MG63 (cell line): ENCODE measurements at places on chromosomes 1 and 21. TPM values are rescaled to one million over a fixed set of nuclear protein-coding genes. Genes with fewer than 3 reads are reported as not detected.

DNA sequence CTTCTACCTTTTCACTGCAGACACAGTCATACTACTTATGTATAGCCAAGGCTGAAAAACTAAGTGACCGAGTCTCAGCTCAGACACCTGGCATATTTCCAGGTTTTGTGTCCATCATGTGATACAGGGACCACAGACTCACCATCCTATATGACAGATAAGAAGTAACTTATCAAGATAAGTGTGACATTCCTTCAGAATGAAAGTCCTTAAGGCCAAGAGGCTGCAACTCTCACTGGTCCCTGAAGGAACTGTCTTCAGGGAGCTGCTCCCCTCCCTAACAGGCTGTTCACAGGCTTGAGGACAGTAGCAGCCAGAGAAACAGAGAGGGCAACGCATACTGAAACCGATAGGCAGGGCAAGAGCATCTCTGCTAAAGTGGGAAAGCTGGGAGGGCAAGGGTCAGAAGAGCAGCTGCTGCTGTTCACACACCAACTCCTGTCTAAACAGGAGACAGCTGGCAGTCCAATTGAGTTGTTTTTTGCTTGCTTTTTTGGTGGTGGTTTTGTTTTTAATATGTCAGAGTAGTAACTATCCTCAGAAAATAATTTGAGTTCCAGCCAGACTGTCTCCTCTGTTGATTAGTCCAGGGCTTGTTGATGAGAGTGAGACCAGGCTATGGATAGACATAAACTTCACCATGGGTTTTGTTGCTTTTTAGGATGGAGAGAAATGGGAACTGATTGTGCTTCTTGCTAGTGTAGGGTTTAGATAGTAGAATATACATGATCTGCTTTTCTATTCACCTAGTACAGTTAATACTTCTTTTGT is 67.7 kb downstream of the MACF1 start:
- DNase-seq, result no peak

- no peak for DNase-seq
These were observed 131.6 kb upstream of the ETV3 start for GRCh38 chr1:157269656-157270375.

The EBNA1BP2 gene
- 339 and 360 TPM in 2 replicates for total RNA-seq

GRCh38 chr1:154445040-154445472 is 39.9 kb downstream of the IL6R start:
- peak; percentile 74 for DNase-seq

DNA sequence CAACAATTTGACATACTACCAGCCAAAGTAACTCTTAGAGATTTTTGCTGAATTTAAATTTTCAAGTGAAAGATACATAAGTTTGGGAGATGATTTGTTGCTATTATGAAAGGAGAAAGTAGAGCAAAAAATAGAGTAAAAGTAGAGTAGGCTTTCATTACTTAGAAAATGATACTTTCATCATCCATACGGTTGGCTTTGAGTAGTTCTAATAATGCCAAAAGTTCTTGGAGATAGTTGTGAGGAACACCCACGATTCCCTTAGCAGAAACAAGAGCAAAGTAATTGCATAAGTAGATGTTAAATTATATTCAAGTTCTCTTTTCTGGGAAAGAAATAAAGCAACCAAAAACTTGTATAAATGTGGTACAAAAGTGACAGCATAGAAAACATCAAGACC is 95.0 kb upstream of the VAV3 start:
- DNase-seq, result no peak

The STK40 gene
- 10.0 and 13.2 TPM in 2 replicates for total RNA-seq

The HTR6 gene
- not detected in 2 replicates for total RNA-seq

- DNase-seq, result no peak
These were observed 8.0 kb downstream of the XPR1 start for GRCh38 chr1:180639871-180640270.

GRCh38 chr1:246597340-246597739 is 31.1 kb downstream of the CNST start:
- DNase-seq, result peak; percentile 55

GRCh38 chr1:38451541-38451993 is 405.0 kb upstream of the POU3F1 start:
- peak; percentile 53 for DNase-seq

DNA sequence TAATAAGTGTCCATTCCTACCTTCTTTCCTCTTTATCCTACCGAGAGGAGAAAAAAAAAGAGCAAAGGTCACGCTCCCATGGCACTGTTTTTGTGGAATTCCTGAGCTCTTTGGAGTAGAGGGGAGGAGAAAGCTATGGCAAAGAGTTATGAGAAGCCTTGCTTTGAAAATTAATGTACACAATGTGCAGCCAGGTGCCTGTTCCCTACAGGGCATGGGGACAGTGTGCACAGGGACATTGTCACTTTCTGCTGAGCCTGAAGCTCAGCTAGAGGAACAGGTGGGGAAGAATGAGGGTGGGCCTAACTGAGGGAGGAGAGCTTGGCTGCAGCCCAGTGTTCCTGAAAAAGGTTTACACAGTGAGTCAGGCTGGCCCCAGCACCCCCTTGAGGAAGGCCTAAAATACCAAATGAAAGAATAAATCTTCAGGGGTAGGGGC is 66.1 kb downstream of the PLXNA2 start:
- no peak for DNase-seq

DNA sequence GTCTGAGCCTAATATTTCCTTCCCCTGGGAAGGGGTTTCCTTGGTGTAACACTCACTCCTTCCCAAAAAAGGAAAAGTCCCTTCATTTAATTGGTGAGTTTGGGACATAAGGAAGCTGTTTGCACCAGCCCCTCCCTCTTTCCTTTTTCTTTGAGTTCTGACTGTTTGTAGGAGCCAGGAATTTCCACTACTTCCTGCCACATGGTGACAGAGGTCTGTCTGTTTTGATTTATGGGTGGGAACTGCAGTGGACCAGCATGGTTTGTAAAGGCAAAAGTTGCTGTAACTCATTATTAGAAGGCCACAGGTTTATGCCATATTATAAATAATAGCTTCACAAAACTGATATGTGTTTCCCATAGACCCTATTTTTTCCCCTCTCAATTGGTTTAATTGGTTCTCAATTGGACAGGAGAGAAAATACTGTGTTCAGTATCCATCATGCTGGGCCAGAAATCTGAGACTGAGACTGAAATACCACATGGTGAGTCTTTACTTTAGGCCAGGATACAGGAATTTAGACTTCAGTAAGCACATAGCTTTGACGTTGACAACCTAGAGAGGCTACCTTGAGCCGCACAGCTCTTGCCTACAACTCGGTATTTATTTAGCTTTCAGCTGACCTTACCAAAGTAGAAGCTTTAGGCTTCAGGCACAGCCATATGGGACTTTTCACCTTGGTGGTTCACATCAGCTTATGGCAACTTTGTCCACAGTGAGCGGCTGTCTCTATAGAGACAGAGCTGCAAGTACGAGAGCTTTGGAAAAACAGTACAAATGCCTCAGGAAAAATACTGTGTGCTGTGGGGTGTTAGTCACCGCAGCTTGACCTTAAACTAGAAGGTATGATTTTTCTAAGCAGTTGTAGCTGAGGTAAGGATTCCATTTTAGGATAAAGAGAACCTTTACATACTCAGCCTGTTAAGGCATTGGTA is 40.0 kb upstream of the RGS7 start:
- no peak for DNase-seq

The MAP3K21 gene
- total RNA-seq, result 0.89 and 1.5 TPM in 2 replicates

DNA sequence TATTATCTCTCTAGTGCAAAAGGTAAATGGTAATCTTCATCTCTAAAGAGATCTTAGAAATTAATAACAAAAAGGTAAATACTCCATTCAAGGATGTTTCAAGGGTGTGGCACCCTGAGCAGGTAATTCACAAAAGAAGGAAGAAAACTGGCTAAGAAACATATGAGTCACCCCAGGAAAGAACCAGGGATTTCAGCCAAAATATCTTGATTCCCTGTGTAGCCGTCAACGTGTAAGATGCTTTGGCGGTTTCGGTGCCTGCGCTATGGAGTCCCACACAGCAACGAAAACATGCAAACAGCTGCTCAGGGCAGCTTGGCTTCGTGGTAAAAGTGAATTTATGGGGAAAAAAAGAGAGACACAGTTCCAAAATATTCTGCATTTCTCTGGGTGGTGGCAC is 3.7 kb downstream of the ITGB2 start:
- DNase-seq, result no peak

DNA sequence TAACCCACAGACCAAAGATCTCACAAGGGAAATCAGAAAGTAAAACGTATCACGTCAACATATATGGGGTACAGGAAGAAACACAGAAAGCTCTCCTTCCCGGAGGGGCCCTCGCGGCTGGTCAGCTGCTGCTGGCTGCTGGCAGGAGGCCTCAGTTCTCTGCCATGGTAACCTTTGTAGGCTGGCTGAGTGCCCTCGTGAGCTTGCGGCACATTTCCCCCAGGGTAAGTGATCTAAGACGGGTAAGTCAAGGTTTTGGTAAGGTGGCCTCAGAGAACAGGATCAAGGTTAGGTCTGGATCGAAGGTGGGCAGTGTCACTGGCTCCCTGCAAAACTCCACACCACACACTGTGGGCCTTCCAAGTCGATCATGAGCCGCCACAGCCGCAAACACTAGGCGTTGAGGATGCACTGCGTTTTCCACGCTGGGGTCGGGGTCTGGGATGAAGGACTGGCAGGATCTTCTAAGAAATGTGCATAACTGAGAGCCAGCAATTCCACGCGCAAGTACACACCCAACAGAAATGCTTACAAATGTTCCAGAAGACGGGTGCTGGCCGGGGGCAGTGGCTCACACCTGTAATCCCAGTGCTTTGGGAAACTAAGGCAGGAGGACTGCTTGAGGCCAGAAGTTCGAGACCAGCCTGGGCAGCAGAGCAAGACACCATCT is 33.9 kb downstream of the WDR4 start:
- no peak for DNase-seq

The SH2D5 gene
- 1.7 and 2.4 TPM in 2 replicates for total RNA-seq

GRCh38 chr1:247746391-247746935 is 1.5 kb downstream of the OR14A2 start:
- peak; percentile 60 for DNase-seq

The PHLDA3 gene
- 51.7 and 72.2 TPM in 2 replicates for total RNA-seq

DNA sequence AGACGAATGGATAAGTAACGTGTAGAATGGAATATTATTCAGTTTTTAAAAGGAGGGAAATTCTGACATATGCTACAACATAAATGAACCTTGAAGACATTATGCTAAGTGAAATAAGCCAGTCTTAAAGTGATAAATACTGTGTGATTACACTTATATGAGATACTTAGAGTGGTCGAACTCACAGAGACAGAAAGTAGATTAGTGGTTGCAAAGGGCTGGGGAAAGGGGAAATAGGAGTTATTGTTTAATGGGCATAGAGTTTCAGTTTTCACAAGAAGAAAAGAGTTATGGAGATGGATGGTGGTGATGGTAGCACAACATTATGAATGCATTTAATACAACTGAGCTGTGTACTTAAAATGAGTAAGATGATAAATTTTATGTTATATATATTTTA is 14.7 kb upstream of the AHCYL1 start:
- DNase-seq, result no peak

The CAPN9 gene
- not detected in 2 replicates for total RNA-seq

GRCh38 chr1:184210862-184211261 is 159.3 kb downstream of the TSEN15 start:
- no peak for DNase-seq

GRCh38 chr1:172931761-172932160 is 119.0 kb downstream of the TNFSF18 start:
- DNase-seq, result no peak

The LAD1 gene
- total RNA-seq, result not detected in 2 replicates

DNA sequence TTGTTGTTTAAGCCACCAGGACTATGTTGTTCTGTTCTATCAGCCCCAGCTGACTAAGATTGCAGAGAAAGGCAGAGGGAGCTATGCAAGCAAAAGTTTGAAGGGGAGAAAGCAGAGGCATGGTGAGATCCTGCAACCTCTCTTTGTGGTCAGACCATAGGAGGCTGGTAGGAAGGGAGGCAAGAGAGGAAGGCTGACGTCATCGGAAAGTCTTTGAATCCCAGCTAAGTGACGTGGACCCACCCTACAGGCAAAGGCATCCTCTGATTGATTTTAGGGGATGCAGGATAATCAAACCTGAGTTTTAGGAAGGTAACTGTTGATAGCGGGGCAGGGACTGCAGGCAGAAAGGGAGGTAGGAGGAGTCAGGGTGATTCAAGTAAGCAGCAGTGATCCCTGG is 23.3 kb upstream of the TNNI1 start:
- DNase-seq, result no peak

DNA sequence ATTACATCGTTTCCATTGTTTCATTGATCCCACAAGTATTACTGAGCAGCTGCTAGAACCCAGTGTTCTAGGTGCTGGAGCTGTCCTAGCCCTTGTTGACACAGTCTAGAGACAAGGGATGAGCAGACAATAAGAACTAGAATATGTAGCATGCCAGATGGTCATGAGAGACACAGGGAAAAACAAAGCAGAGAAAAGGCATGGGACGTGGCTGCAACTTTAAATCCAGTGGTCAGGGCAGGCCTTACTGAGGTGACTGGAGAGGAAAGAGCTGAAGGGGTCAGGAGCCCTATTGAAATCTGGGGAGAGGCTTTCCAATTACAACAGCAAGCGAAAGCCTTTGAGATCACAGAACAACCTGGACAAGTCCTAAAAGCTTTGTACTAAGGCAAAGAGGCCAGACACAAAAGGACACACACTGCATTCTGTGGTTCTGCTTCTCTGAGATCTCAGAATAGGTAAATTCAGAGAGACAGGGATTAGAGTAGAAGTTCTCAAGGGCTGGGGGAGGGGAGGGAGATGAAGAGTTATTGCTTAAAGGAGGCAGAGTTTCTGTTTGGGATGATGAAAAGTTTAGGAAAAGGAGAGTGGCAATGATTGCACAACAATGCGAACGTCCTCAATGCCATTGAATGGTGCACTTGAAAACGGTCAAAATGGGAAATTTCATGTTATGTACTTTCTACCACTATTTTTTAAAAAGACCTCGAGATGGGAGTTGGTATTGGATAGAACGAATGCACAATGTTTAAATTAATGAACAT is 467.4 kb upstream of the VAMP3 start:
- no peak for DNase-seq

DNA sequence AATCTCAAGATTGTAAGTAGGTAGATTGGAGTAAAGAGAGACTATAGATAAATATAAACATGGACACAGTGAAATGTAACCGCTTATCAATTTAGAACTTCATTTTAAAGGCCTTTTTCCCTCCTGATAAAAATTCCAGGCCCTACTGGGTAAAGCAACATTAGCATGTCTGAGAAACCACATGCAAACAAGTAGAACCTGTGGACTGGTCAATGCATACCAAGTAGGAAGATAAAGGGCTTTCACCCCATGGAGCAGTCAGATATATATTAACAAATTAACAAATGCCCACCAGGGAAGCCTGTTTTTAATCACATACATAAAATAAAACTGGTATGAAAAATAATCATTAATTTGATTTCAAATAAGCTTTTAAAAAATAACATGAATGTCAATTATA is 8.1 kb downstream of the DPH5 start:
- no peak for DNase-seq

- DNase-seq, result peak; percentile 60
These were observed 87.4 kb downstream of the FASLG start for GRCh38 chr1:172746091-172746949.

DNA sequence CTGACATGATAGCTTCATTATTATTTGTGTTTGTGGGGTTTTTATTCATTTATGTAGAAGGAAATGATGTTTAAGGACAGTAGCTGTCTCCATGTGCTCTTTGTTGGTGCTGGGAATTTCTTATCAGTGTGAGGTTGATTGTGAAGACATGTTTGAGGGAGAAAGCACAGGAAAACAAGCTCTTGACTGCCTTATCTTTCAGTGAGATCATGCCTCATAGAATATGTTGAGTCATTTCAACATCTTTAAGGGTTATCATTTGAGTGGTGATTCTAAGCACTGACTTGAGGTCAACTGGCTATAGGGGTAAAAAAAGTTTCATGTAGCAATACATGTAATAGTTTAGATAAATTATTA is 405.1 kb upstream of the ADAMTS5 start:
- no peak for DNase-seq

GRCh38 chr1:182786223-182786994 is 3.2 kb upstream of the NPL start:
- DNase-seq, result peak; percentile 56

- no peak for DNase-seq
These were observed 5.4 kb downstream of the UBR4 start for GRCh38 chr1:19204446-19205266.
